ENCODE measurements at places on chromosomes 12 and 14.

DNA sequence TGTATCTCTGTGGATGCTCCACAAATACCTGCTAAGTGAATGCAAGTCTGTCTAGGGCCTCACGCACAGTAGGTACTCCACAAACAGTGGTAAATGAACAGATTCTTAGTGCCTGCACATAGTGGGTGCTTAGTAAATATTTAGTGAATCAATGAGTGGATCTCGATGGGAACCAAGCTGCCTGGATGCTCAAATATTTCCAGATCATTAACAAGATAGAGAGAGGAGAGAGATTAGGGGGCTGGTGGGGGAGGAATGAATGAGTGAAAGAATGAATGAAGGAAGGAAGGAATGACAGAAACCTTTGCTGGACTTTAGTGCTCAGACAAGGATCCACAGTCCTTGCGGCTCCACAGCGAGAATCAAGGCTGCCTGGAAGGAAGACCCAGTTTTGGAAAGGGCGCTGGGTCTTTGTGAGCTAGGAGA lies 118.2 kb downstream of the SCARB1 start:
- DNase-seq = no peak

GRCh38 chr14:54486685-54487084 lies 2.1 kb downstream of the GMFB start:
- no peak for DNase-seq

- no peak for DNase-seq
Measured at GRCh38 chr12:80869264-80869663, 68.5 kb downstream of the LIN7A start.

GRCh38 chr14:104582005-104582404 lies 2.4 kb downstream of the C14orf180 start:
- no peak for DNase-seq

- no peak for DNase-seq
Measured at GRCh38 chr12:67893022-67893580, 96.1 kb upstream of the IFNG-AS1 start.

DNA sequence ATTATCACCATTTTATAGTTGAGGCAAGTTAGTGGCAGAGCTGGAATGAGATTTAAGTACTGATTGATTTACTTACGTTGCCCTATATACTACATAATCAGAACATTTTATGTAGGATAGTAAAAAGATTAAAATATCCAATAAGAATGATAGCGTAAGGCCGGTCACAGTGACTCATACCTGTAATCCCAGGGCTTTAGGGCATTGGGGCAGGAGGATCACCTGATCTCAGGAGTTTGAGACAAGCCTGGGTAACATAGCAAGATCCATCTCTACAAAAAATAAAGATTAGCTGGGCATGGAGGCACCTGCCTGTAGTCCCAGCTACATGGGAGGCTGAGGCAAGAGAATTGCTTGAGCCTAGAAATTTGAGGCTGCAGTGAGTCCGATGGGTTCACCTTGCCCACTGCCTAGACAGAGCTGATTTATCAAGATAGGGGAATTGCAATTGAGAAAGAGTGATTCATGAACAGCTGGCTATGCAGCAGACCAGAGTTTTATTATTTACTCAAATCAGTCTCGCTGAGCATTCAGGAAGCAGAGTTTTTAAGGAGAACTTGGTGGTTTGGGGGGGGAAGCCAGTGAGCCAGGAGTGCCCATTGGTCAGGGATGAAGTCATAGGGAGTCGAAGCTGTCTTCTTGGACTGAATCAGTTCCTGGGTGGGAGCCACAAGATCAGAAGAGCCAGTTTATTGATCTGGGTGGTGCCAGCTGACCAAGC lies 24.7 kb upstream of the SGPP1 start:
- DNase-seq = no peak

- DNase-seq = no peak
Measured at GRCh38 chr14:80754696-80755095, 186.8 kb downstream of the CEP128 start.

DNA sequence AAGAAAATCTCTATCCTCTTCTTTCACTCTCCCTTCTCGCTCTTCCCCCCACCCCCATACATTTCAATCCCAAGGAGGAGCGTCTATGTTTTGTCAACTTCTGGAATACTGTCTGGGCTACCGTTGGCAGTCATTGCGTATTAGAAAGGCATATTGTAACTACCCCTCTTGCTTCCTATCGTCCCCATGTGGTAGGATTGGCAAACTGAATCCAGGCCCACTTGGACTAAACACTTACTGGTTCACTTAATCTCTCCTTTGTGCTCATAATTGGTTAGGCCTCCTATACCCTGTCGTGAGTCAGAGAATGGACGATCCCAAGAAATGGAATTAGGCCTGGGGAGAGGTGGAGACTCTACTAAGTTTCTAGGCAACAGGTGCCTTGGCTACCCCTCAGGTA lies 68.8 kb upstream of the SLC8A3 start:
- DNase-seq = peak; percentile 22

DNA sequence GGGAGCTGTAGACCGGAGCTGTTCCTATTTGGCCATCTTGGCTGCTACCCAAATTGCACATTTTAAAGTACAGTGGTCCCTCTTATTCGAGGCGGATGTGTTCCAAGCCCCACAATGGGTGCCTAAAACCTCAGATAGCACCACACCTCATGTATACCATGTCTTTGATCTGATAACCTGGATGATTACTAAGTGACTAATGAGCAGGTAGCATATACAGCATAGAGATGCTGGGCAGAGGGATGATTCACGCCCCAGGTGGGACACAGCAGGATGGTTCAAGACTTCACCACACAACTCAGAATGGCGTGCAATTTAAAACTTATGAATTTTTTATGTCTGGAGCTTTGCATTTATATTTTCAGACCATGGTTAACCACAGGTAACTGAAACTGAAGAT lies 255.0 kb downstream of the AKAP6 start:
- no peak for DNase-seq

- no peak for DNase-seq
Measured at GRCh38 chr12:92871116-92871515, 58.0 kb downstream of the EEA1 start.

GRCh38 chr12:96237465-96238077 lies 43.4 kb downstream of the ELK3 start:
- peak; percentile 51 for DNase-seq

DNA sequence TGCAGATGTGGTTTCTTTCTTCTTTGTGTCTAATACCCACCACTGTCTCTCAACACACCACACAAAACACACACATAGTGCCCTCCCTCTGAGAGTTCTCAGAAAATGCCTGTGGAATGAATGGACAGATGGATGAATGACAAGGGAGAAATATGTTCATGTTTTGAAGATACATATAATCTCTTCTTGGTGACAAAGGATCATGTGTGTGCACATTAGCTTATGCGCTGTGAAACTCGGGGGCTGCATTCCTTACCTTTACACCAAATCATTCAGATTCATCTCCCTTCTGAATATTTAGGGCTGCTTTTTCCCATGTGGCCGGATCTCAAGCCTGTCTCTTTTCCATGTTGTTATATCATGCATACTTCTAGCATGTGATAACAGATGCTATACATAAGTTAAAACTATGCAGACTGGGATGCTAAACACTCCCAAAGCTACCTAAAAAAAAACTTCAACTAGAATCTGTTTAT lies 111.4 kb downstream of the EPS8 start:
- DNase-seq = no peak

DNA sequence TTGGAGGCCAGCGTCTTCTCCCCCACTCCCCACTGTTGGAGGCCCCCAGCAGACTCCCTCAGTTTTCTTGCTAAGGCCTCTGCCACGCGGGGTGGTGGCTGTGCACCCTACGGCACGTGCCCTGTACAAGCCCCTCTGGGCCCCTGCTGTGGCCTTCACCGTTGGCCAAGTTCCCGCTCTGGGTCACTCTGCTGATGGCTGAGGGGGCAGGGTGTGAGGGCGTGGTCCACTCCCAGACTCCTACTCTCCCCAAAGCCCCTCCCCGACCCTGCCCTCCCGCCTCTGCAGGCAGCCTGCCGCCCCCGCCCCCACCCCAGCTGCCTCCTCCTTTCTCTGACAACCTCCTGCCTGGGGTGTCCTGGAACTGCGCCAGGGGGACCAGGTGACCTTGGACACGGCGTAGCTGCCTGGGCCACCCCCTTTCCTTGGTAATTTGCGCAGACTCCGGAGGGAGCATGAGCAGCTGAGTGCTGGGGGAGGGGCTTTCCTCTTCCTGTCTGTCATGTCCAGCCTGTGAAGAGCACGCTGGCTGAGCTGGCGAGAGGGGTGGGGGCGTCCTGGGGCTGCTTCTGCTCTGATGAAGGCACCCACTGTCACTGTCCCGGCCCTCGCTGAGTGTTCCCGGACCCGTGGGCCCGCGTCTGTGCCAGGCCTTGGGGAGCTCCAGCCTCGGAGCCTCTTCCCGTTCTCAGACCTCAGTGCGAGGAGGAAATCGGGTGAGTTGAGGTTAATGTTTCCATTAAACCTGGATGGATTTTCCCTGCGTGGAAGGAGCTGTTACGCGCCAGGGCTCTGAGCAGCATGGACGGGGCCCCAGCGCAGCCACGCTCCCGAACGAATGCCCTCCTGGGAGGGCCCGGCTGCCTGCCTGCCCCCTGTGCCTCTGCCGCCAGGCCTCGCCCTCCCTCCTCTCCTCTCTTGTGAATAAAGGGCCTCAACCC lies 85.0 kb downstream of the KIF26A start:
- no peak for DNase-seq

GRCh38 chr12:470133-470532 lies 10.4 kb downstream of the B4GALNT3 start:
- DNase-seq = no peak

- no peak for DNase-seq
Measured at GRCh38 chr12:34363050-34363673, 340.9 kb downstream of the ALG10 start.

GRCh38 chr12:51890511-51891171 lies 2.7 kb downstream of the ANKRD33 start:
- no peak for DNase-seq

- DNase-seq = no peak
Measured at GRCh38 chr14:61074852-61075251, 93.8 kb downstream of the SLC38A6 start.

DNA sequence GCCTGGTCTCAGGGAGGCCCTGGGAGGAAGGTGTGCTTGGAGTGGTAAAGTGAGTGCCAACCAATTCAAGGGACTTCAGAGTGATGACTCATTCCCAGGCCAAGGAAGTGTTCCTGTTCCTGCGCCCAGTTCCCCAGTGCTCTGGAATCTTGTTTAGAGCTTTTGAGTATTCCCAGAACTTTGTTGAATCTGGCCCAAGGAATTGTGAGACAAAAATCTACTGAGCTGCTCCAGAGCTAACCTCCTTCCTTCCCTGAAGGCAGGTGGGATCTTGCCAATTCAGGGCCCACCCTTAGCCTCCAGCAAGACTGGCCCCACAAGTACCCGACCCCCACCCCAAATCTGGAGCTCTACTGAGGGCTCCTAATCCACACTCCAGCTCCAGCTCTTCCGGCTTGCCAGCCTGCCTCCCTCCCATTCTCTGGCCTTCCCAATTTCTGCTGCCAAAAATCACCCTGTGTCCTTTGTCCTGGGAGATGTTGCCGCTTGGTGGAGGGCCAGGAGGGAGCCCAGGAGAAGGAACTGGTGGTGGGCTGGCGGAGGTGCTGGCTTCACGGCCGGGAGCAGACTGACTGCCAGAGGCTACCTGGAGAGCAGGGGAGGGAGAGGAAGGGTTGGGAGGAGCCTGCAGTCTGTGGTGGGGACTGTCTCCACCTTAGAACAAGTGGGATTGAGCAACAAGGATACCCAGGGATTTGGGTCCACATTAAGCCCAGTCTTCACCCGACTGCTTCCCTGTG lies 2.0 kb upstream of the ATN1 start:
- DNase-seq = no peak

GRCh38 chr12:94731733-94732360 lies 81.5 kb upstream of the TMCC3 start:
- DNase-seq = no peak

DNA sequence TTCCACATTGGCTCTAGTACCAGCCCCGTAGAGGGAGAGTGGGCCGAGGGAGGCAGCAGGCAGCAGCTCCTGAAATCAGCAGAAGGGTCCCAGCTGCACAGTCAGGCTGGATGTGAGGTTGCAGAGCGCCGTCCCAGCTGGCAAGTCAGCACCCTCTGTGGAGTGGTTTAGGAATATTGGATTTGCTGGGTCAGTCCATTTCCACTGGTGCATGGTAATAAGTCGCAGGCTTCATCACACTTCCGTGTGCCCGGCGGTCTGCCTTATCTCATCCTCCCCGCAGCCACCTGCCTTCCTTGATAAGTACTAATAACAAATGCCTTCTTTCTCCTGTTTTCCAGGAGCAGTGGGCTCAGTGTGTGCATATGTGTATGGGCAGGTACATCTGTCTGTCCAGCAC lies 112.9 kb downstream of the TSPAN9 start:
- no peak for DNase-seq

- DNase-seq = peak; percentile 97
Measured at GRCh38 chr12:751999-752694, at the start of gene WNK1. Gene WNK1 (plus strand): TSS chr12:752579. CDS start chr12:753566, 987 bp downstream.

GRCh38 chr12:120579179-120579578 lies 2.0 kb downstream of the POP5 start:
- no peak for DNase-seq

- no peak for DNase-seq
Measured at GRCh38 chr12:106362971-106363370, 5.4 kb downstream of the POLR3B start.

DNA sequence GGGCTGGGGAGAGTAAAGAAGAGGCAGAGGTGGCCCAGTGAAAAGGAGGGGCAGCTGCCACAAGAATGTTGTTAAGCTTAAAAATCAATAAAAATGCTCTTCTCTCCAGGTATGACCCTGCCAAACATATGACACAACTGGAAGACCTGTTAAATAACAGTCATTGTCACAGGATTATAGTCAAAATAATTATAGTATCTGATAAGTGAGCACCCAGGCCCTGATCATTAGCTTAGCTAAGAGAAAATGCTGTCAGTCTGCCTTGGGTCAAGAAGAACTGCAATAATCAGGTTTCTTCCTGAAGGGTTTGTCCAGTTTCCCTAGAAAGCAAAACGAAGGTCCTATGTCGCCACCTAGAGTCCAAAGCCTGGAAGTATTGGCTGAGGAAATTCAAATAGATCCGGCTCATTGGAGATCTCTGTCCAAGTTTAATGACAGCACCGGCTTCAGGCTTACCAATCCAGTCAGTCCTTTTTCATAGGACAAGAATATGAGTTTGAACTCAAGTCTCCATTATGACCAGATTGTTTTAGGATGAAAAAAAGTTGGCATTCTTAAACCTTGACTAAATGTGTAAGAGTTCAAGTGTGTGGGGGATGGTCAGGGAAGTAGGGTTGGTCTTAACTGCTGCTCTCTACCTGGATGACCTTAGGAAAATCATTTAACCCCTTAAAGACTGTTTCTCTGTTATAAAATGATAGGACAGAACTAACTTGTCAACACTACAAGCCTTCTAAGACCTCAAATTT lies 22.5 kb upstream of the NKX2-8 start:
- peak; percentile 43 for DNase-seq

- no peak for DNase-seq
Measured at GRCh38 chr12:78290606-78291345, 460.1 kb downstream of the NAV3 start.

DNA sequence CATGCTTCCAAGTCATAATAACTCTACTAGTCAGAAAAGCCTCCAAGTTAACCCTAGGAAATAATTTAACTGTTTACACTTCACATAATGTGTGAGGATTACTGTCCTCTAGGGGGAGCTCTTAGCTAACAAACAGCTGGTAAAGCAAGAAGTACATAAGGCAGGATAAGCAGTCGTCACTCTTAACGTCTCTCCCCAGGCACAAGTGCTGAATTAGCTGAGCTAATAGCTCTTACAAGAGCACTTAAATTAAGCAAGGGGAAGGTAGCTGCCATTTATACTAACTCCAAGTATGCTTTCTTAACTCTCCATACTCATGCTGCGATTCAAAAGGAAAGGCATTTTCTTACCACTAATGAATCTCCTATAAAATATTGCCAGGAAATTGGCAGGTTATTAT lies 79.3 kb upstream of the TSPAN11 start:
- DNase-seq = peak; percentile 5

- no peak for DNase-seq
Measured at GRCh38 chr12:77104792-77105191, 39.4 kb upstream of the E2F7 start.

Data from stimulated activated CD4-positive, alpha-beta T cell treated with anti-CD3 and anti-CD28 coated beads, Interleukin-2, amount 100 ng/mL, for 24 hours (primary cell).